ENCODE measurements at places on chromosomes 12 and 14.

DNA sequence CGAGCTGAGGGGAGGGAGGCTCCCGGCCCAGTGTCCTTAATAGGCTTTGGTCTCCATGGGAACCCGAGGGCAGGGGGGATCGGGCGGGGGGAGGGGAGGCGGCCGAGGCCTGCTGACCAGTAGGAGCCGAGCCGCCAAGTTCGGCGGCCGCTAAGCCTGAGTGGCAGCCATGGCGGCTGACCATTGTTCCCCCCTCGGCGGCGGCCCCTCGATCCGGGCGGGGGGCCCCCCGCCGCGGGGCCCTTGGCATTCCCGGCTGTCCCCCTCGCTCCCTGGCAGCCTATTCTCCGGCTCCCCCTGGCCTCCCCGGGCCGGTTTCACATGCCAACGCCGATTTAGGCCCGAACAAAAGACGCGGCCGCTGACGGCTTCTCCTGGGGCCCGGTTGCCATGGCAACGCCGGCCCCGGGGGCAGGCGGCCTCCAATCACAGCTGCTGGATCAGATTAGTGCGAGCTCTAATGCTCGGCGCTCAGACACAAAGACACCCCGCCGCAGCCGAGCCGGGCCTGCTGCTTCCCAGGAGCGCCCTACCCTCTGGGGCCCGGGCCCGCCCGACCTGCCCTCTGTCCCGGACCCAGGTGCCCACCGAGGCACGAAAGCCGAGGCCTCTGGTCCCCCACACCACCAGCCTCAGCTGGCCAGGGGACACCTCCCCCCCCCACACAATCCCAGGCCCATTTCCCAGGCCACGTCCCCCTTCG lies 7.3 kb downstream of the MSI1 start:
- DNase-seq, result peak; percentile 98

- peak; percentile 84 for DNase-seq
Observed at GRCh38 chr12:16165506-16165905, 112.0 kb downstream of the SLC15A5 start.

DNA sequence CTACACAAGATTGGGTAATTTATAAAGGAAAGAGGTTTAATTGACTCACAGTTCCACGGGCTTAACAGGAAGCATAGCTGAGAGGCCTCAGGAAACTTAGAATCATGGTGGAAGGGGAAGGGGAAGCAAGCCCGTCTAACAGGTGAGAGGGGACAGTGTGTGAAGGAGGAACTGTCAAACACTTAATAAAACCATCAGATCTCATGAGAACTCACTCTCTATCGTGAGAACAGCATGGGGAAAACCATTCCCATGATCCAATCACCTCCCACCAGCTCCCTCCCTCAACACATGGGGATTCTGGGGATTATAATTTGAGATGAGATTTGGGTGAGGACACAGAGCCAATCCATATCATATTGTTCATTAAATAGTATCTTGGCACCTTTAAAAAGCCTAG lies 56.1 kb downstream of the EPS8 start:
- DNase-seq, result no peak

GRCh38 chr14:69684461-69685217 lies 73.2 kb downstream of the SUSD6 start:
- DNase-seq, result no peak

DNA sequence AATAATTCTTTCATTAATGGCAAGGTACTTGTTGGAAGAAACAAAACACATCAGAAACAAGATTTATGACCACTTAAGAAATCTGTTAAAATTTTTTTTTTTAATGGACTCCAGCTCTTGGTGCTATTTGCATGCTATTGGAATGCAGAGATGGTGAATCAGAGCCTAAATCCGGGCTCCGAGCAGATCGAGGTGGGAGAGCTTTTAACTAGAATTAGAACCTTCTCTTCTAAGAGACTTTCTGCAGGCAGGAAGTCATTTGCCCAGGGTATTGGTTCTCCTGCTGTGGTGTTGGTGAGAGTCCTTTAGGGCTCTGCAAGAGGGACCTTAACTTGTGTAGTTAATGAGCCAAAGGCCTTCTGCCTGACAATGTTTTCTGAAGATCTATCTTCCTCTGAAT lies 419.4 kb downstream of the SNAPC1 start:
- DNase-seq, result no peak

- peak; percentile 33 for DNase-seq
Observed at GRCh38 chr12:20963762-20964161, 153.3 kb downstream of the SLCO1B3 start.

DNA sequence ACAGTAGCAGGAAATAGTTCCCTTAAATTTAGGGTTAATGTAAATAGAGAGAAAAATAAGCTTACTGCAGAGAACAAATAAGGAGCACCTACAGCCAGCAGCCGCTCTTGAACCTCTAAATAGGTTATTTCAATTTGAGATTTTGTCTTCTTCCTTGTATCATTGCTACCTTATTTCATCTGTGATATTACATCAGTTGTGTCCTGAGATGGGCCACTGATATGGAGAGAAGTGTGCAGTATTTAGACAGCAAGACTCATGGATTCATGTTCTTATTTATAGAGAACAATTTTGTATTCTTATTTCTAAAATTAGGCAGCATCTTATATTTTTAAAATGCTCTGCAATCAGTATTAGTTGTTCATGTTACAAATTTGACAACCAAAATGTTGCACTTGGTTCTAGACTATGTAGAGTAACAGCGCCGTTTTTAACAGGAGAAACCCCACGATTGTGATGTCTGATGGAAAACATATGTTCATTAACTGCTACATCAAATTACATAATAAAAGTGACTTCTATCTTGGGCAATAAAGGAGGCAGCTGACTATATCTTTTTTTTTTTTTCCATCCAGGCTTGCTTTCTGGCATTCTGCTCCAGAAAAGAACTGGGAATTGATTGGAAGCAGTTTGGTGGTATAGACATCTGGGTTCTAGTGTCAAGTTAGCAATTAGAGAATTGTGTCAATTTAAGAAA lies 117.9 kb downstream of the CAND1 start:
- no peak for DNase-seq
